ENCODE measurements at places on chromosomes 5 and 9.

DNA sequence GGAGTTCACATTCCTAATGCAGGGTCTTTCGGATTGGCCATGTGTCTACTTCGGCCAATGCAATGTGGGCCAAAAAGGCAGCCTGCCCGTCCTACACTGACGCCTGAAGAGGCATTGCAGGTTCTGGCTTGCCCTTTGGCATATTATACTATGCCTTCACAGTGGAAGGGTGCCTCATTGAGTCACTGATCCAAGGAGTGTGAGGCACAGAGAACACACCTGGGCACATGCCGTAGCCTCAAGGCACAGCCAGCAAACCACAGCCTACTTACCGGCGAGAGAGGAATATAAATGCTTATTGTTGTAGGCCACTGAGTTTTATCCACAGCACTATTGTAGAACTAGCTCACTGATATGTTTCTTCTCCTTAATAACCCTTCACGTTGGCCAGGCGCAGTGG lies 409.6 kb downstream of the GADD45G start:
- DNase-seq = no peak

DNA sequence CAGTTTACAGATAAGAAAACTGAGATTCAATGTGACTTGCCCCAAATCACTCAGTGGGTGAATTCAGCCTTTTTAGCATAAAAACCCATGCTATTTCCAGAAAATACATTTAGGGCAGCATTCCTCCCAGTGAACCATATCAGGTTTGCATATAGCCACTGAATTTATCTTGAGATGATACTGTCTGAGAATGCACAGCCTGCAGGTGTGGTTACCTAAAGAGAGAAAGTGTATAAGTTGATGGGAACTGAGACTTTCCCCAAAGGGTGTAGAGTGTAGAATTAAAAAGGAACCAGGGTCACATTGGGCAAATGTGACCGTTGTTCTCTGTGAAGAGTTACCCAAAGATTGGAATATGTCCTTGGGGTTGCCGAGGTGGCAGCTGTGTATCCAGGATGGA lies 100.0 kb upstream of the PIK3R1 start:
- DNase-seq = no peak

DNA sequence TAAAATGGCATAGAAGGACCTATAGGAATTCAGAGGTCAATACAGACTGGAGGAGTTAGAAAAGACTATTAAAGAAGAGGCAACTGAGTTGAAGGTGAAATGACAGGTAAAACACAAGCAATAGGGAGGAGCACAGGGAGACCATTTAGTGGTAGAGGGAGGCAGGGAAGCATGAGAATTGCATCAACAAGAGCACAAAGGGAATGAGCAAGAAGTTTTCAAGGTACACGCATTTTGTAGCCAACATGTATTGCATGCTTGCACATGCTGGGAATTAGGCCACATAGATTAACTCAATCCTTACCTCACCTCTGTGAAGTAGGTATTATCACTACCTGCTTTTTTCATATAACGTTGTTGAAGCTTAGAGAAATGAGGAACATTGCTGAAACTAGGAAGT lies 42.3 kb downstream of the PLPP1 start:
- no peak for DNase-seq

- no peak for DNase-seq
These were observed 112.4 kb downstream of the INIP start for GRCh38 chr9:112605518-112605917.

- DNase-seq = no peak
These were observed 44.0 kb upstream of the MAP1B start for GRCh38 chr5:72063219-72063819.

GRCh38 chr5:169354921-169355320 lies 54.0 kb upstream of the SLIT3 start:
- DNase-seq = no peak

DNA sequence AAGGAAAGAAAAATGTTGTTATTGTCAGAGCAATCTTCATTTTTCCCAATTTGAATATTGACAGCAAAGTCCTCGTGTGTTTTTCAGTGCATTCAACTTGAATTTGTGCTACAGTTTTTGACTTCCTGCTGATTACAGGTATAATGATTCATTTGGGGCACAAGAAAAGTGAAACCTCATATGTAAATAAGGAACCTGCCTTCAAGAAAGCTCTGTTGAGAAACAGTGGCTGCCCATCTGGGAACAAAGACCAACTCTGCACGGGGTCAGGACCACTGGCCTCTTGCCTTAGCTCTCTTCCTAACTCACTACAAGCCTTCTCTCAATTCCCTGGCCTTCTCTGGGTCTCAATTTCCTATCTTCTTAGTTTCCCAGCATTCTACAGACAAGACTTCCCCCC lies 21.0 kb downstream of the TIMD4 start:
- no peak for DNase-seq

- DNase-seq = no peak
These were observed 15.1 kb downstream of the RASGEF1C start for GRCh38 chr5:180193749-180194375.

- peak; percentile 13 for DNase-seq
These were observed at the start of gene FBP1 for GRCh38 chr9:94639061-94639998. Gene FBP1, minus strand, starts transcription at chr9:94639518. Its CDS starts 208 bp downstream, at chr9:94639310.

DNA sequence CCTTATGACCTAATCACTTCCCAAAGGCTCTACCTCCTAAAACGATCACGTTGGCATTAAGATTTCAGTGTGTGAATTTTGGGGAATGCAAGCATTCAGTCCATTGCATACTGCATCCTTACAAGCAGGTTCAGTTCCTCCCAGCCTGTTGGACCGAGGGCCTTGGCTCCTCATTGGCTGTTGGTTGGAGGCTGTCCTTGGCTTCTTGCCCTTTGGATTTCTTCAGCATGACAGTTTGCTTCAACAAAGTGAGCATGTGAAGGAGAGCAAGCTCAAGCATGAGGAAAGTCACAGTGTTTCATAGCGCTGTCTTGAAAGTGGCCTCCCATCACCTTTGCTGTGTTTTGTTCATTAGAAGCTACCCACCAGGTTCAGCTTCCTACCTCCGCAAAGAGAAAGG lies 109.5 kb downstream of the GADD45G start:
- no peak for DNase-seq

GRCh38 chr9:71590362-71590761 lies 178.0 kb downstream of the CEMIP2 start:
- no peak for DNase-seq

DNA sequence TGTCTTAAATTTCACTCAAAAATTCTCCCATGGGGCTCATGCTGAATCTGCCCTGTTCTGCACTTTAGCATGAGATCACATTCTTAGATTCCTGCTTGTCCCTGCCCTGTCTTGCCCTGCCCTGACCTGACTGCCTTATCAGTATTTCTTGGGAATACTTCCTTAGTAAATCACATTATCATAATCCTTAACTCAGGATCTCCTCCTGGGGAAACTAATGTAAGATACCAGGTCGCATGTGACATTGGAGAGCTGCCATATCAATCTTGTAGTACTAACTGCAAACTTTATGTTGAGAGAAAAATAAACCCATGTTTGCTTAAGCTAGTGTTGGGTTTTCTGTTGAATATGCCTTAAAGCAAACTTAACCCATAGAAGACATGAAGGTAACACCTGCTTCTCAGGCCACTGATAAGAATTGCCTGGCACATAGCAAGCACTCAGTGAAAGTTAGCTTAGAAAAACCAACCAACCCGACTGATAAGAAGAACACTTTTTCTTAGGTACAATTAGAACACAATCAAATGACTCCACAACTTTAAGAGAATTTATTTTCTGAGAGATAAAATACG lies 53.3 kb downstream of the IL33 start:
- no peak for DNase-seq

DNA sequence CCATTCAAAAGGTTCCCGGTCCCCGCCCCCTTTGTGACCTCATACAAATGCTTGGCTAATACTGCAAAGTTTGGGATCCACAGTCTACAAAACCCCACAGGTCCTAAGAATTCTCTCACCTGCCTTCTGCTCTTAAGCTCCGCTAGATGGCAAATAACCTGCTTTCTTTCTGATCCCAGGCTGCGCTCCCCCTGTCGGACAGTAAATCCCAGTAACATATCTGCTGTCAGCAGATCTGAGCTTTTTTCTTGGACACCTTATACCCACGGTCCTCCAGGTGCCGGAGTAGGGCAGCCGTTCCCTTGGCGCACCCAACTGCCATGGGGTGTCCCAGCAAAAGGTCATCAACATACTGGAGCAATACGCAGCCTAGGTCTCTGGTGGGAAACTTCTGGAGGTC lies 39.0 kb upstream of the PPP1R26 start:
- no peak for DNase-seq

- no peak for DNase-seq
These were observed at the start of gene GDA for GRCh38 chr9:72149231-72149975. Gene GDA, plus strand, starts transcription at chr9:72149440. Its CDS starts 120 bp downstream, at chr9:72149560.

GRCh38 chr9:121640076-121640475 lies 11.4 kb upstream of the DAB2IP start:
- no peak for DNase-seq

GRCh38 chr5:33491941-33492340 lies 51.2 kb downstream of the TARS1 start:
- DNase-seq = no peak

DNA sequence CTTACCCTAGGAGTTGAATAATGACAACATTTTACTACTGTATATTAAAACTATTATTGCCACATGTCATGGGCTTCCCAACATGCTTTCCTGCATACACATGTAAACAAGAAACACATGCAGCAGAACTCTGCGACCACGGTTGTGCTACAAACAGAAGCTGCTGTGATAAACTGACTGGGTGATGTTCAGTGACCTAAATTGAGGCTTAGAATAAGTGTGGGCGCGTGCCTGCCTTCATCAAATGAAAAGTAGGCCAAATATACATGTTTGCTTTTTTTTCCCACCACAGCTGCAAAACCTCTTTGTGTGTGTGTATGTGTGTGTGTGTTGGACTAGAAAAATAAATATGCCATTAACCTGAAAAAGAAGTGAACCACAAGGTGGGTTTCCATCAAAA lies 1202.1 kb downstream of the PTPRD start:
- no peak for DNase-seq

DNA sequence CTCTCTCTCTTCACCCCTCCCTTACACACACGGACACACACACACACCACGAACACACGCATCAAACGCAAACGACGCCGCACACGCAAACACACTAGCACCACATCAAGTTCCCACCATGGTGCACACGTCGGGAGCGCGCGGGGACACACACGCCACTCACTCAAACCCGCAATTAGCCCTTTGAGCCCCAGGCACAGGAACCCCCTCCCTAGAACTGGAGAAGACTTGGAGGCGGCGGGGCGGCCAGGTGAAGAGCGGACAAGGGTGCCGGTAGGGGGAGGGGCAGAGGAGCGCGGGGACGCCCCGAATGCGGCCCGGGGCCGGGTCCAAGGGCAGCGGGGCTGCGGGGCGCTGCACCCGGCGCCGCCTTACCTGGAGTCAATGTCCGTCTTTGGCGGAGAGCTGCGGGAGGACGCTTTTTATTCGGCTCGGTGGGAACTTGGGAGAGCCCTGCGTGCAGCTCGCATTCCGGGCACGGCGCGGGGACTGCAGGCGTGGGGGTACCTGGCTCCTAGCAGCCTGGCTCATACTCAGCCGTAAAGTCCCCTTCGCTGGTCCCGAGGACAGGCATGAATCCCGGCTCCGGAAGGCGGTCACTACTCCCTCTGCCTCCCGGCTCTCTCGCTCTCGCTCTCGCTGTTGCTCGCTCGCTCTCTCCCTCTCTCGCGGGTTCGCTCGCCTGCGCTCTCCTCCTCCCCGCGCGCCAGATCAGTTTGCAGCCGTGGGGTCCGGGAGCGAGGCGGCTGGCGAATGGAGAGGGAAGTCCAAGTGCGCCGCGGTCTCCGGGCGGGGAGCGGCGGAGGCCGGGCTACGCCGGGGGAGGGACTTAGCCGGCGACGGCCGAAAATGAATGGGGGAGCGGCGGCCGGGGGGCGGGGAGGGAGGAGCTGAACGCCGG lies at the start of gene BRINP1:
BRINP1 (minus strand) TSS at position 755 of the 901 bp plus-strand sequence. CDS start 56,080 bp downstream, outside the sequence.
- DNase-seq = no peak

DNA sequence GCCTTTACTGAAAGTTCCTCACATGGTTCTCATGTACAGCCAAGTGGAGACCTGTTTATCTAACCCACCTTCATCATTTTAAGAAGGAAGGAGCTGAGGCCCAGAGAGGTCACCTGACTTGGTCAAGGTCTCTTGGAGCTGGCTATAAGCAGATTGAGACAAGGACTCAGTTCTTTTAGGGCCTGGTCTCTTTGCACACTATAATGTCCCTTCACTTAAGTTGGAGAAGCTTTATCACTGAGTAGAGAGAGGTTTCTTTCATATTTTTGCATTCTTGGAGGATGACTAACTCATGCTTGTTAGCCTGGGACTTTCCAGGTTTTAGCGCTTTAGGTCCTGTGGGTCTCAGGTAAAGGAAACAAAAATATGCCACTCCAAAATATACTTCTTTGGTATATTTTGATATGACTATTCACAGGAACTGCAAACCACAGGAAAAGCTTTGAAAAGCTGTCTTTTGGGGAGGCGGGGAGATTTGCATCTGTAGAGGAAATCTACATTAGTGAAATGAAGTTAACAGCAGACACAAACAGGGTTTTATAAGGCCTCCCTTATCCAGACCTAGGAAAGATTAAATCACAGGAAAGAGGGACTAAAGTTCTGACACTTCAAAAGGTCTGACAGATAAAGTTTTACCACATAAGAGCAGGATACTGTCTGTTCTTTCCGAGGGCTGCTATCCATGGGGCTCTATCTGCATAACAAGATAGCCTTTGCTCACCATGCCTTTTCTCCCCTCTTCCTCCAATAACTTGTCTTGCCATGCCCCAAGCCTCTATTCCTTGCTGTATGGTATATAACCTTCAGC lies 95.8 kb upstream of the ANKRD55 start:
- DNase-seq = no peak

GRCh38 chr5:111225926-111226325 lies 1.7 kb downstream of the CAMK4 start:
- no peak for DNase-seq

DNA sequence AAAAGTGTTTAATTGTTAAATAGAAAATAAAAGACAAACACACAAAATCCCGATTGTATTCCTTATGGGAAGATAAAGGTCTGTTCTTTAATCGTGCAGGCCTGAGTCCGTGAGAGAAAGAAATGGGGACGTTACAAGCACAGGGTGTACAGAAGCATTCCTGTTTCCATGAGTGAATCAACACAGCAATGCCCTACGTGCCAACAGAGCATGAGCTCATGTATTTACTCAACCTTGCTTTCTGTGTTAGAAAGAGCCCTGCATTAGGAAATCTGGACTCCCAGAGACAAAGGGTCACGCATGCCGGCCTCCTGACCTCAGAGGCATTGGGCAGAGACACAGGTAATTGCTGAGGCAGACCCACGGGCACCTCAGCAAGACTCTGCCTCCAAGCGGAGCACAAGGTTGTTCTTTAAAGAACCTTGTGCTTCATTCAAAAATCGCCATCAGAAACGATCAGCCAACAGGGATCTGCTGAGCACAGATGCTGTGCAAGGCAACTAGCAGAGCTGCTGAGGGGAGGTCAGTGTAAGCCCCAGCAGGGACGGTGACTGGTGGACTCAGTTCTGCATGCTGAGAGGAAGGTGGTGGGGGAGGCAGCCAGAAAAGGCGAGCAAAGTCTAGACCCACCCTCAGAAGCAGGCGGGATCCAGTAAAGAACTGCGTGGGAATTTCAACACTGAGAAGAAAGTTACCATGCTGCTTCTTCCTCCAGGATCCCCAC lies 101.0 kb downstream of the TLE1 start:
- no peak for DNase-seq

Measured in activated T-helper 1 cell treated with Interleukin-2 at 50 U/mL for 16 hours (primary cell).